ENCODE measurements at places on chromosomes 5 and 9.

DNA sequence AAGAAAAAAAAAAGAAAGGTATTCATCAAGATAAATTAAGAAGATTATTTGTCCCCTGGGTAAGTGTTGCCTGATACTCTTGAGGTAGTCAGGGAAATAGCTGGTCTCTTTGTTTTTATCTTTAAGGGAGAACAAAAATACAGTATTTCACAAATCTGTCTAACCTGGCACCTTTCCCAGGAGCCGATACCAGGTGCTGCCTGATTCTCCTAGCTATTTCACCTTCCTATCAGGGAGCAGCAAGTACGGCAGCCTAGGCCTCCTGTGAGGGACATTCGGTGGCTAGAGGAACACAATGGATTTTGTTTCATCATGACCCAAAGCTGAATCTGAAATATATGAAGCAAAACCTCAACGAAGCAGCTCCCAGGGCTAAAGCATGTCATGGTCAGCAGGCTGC is 86.0 kb downstream of the TARS1 start:
- no peaks in the 10 kb centered on the region for H3K36me3 ChIP-seq
- H3K27me3 ChIP-seq = no peaks in the 10 kb centered on the region
- peak; percentile 29 for DNase-seq
- no peak overlapping the region for H3K27ac ChIP-seq
- H3K4me1 ChIP-seq = no peaks in the 10 kb centered on the region

DNA sequence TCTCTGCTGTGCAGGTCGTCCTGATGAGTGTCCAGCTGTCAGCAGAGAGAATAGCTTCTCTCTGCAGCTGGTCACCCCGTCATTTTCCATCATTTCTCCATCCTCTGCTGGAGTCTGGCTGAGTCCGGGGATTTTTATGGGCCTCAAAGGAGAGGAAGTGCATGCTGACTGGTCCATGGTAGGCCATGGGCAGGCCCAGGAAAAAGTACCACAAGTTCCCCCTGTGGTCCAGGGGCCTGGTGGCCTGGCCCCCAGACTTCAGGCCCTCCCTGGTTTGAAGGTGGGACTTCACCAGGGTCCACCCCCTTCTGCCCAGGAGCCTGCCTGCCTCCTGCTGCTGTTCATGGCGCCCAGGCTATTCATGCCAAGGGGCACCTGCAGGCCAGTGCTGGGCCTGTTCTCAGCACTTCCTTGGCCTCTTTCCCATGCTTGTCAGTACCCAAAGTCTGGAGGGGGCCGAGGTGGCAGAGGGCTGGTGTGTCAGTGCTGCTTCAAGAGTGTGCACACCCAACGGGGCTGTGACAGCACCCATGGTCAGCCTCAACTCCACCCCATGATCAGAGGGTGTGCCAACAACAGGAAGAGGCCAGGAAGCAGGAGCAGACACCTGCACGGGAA is 7.3 kb upstream of the MTMR12 start:
- H3K27me3 ChIP-seq = no peaks in the 10 kb centered on the region
- no peaks in the 10 kb centered on the region for H3K4me1 ChIP-seq
- DNase-seq = no peak
- no peak overlapping the region for H3K27ac ChIP-seq
- no peak overlapping the region for H3K4me3 ChIP-seq

DNA sequence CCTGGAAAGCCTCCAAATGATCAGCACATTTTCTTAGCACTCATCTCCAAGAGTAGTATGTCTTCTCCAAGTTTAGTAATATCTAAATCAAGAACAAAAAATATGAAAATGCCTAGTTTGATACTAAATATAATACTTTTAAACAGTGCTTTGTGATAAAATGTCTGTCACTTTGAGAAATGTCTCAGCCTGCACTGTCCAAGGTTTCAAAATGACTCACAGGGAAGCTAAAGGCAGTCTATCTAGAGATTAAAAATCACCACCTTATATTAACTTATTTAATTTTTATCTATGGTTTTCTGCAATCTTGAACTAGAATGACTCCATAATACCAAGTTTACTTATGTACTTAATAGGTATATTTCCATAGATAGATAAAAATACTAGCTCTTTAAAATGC is 633.0 kb upstream of the C9orf72 start:
- DNase-seq = no peak
- H3K4me3 ChIP-seq = no peak overlapping the region
- peaks cover 27% of the 10 kb centered on the region for H3K27me3 ChIP-seq
- H3K4me1 ChIP-seq = no peaks in the 10 kb centered on the region

- no peaks in the 10 kb centered on the region for H3K36me3 ChIP-seq
- peak; percentile 70 for DNase-seq
- no peak overlapping the region for H3K27ac ChIP-seq
- no peaks in the 10 kb centered on the region for H3K4me1 ChIP-seq
- no peak overlapping the region for H3K4me3 ChIP-seq
These were observed 165.6 kb downstream of the YTHDC2 start for GRCh38 chr5:113678924-113679575.

- no peak overlapping the region for H3K27ac ChIP-seq
- no peaks in the 10 kb centered on the region for H3K36me3 ChIP-seq
- H3K4me1 ChIP-seq = peaks cover 32% of the 10 kb centered on the region
- H3K27me3 ChIP-seq = peaks cover 11% of the 10 kb centered on the region
- no peak overlapping the region for H3K4me3 ChIP-seq
- no peak for DNase-seq
These were observed 2.8 kb downstream of the CDH6 start for GRCh38 chr5:31196309-31196708.

DNA sequence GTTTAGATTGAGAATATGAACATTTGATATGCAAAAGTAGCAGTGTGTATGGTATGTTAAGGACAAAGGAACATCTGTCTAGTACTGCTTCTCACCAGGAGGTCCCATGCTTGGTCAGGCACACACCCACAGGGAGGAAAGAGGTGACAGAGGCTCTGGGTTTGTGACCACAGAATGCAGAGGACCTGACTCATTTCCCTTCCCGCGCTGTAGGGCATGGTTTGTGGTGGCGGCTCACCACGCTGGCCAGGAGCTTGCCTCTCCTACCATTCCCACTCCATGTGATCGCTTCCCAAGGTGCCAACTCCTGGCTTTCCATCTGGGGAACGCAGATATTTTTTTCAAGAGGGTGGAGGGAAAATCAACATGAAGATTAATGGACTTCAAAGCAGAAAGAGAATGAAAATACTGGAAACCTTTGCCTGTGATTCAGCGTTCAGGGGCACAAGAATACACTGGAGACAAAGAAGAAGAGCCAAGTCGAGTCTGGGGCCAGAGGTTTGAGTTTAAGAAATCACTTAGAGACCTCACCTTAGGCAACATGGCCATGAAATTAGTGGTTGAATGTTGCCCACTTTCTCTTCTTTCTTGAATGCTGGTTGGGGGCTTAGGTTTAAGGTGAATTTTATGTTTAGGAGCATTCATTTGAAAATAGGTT is 477.8 kb downstream of the CCDC171 start:
- H3K4me1 ChIP-seq = peaks cover 35% of the 10 kb centered on the region
- peak overlapping the region; percentile 41 for H3K27ac ChIP-seq
- H3K27me3 ChIP-seq = no peaks in the 10 kb centered on the region
- peak overlapping the region; percentile 9 for H3K4me3 ChIP-seq
- H3K36me3 ChIP-seq = no peaks in the 10 kb centered on the region
- peak; percentile 92 for DNase-seq

GRCh38 chr5:177312649-177313181 is 1.0 kb upstream of the MXD3 start:
- peak overlapping the region; percentile 66 for H3K4me3 ChIP-seq
- peaks cover 29% of the 10 kb centered on the region for H3K4me1 ChIP-seq
- H3K36me3 ChIP-seq = peaks cover 23% of the 10 kb centered on the region
- no peaks in the 10 kb centered on the region for H3K27me3 ChIP-seq
- DNase-seq = peak; percentile 56

DNA sequence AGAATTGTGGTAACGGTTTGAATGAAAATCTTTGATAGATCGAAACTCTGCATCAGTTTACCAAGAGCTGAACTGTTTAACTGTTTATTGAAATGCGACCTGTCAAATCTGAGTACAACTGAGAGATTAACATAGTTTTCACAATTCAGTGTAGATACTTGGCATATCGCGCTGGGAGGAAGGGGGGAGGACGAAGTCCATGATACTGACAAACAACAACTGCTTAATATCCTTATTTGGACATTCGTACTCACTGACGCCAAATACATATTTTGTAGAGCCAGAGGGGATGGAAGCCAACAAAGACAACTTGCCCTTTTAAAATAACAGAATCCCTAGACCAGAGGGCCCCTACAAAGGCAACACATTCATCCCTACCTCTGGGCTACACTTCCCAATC is 93.2 kb downstream of the GLIS3 start:
- no peak overlapping the region for H3K4me3 ChIP-seq
- no peaks in the 10 kb centered on the region for H3K27me3 ChIP-seq
- H3K36me3 ChIP-seq = no peaks in the 10 kb centered on the region
- no peak overlapping the region for H3K27ac ChIP-seq
- no peaks in the 10 kb centered on the region for H3K4me1 ChIP-seq
- DNase-seq = no peak

- peak; percentile 70 for DNase-seq
- H3K4me1 ChIP-seq = no peaks in the 10 kb centered on the region
- peaks cover 77% of the 10 kb centered on the region for H3K36me3 ChIP-seq
- no peak overlapping the region for H3K4me3 ChIP-seq
These were observed 36.7 kb downstream of the MTREX start for GRCh38 chr5:55344392-55344992.

DNA sequence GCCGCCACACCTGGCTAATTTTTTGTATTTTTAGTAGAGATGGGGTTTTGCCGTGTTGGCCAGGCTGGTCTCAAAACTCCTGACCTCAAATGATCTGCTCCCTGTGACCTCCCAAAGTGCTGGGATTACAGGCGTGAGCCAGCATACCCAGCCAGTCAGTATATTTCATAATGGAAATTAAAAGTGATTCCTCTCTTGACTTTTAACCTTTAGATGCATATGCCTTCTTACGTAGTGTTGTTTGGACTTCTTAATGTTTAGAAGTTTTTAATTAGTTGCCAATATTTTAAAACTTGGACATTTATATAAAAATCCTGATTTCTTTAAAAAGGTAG is 22.4 kb downstream of the DENND4C start:
- DNase-seq = no peak
- peaks cover 23% of the 10 kb centered on the region for H3K36me3 ChIP-seq
- H3K27ac ChIP-seq = no peak overlapping the region

DNA sequence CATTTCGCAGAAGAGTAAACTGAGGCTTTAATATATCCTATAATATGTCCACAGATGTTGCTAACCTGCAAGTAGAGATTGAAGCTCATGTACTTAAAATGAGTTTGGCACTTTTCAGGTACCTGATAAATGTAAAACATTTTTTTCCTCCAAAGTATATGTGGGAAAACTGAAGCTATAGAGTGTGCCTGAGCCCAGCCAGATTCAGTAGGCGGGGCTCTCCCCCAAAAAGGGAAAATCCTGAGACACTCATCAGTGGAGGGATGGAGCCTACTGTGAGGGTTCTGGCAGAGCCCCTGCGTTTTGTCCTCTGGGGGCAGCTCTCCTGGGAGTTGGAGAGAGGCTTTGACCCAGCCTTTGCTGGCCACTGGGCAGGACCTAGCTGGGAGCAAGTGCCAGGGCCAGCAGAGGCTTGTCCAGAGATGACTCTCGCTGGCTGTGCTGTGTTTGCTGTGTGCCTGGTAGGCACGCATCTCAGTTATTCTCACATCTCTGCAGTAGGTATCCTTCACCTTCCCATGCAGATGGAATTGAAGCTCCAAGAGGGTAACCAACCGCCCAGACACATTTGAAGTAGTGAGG is 81.1 kb upstream of the SPRY4 start:
- H3K36me3 ChIP-seq = peaks cover 6% of the 10 kb centered on the region
- DNase-seq = no peak
- no peak overlapping the region for H3K27ac ChIP-seq
- no peaks in the 10 kb centered on the region for H3K4me1 ChIP-seq
- H3K4me3 ChIP-seq = no peak overlapping the region

- H3K4me1 ChIP-seq = no peaks in the 10 kb centered on the region
- no peak overlapping the region for H3K4me3 ChIP-seq
- no peak for DNase-seq
- H3K27me3 ChIP-seq = peaks cover 51% of the 10 kb centered on the region
These were observed 2.8 kb upstream of the HEMGN start for GRCh38 chr9:97940741-97941140.

GRCh38 chr9:74772121-74772520 is 115.6 kb downstream of the TRPM6 start:
- H3K4me1 ChIP-seq = no peaks in the 10 kb centered on the region
- no peak overlapping the region for H3K27ac ChIP-seq
- peaks cover 17% of the 10 kb centered on the region for H3K27me3 ChIP-seq
- H3K36me3 ChIP-seq = no peaks in the 10 kb centered on the region
- no peak for DNase-seq
- H3K4me3 ChIP-seq = no peak overlapping the region

- peak; percentile 57 for DNase-seq
- H3K27ac ChIP-seq = peak overlapping the region; percentile 98
- H3K4me1 ChIP-seq = peaks cover 39% of the 10 kb centered on the region
- H3K4me3 ChIP-seq = peak overlapping the region; percentile 96
These were observed 1.3 kb downstream of the MAT2B start for GRCh38 chr5:163506726-163507125.

DNA sequence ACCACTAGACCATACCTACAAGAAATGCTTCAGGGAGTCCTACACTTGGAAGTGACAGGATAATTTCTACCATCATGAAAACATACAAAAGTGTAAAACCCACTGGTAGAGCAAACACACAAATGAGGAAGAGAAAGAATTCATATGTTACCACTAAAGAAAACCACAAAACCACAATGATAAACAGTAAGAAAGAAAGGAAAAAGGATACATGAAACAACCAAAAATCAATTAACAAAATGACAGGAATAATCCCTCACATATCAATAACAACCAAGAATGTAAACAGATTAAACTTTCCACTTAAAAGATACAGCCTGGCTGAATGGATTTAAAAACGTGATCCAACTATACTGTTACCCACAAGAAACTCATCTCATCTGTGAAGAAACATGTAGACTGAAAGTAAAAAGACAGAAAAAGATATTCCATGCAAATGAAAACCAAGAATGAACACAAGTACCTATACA is 83.4 kb downstream of the LPAR1 start:
- H3K27ac ChIP-seq = no peak overlapping the region
- no peak overlapping the region for H3K4me3 ChIP-seq
- H3K27me3 ChIP-seq = no peaks in the 10 kb centered on the region
- H3K36me3 ChIP-seq = no peaks in the 10 kb centered on the region

DNA sequence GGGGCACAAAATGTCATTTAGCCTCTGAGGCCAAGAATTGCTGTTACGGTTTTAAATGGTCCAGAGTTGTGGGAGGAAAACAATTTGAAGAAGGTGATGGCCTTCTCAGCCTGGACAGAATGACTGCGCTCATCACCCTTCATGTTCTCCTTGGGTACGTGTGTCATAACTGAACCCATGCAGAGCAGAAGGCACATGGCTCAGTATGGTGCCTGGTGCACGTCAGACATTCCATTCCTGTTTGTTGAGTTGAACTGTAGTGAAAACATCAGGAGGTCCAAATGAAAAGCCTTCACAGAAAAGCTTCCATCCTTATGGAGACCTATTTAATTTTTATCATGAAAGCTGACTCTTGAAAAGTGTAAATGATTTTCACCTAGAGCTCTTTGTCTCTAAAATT is 133.2 kb downstream of the CFAP90 start:
- H3K4me3 ChIP-seq = no peak overlapping the region
- DNase-seq = no peak
- H3K27ac ChIP-seq = no peak overlapping the region
- peaks cover 1% of the 10 kb centered on the region for H3K27me3 ChIP-seq

Measured in MCF 10A (cell line).